ENCODE measurements at places on chromosomes 12 and 14.

DNA sequence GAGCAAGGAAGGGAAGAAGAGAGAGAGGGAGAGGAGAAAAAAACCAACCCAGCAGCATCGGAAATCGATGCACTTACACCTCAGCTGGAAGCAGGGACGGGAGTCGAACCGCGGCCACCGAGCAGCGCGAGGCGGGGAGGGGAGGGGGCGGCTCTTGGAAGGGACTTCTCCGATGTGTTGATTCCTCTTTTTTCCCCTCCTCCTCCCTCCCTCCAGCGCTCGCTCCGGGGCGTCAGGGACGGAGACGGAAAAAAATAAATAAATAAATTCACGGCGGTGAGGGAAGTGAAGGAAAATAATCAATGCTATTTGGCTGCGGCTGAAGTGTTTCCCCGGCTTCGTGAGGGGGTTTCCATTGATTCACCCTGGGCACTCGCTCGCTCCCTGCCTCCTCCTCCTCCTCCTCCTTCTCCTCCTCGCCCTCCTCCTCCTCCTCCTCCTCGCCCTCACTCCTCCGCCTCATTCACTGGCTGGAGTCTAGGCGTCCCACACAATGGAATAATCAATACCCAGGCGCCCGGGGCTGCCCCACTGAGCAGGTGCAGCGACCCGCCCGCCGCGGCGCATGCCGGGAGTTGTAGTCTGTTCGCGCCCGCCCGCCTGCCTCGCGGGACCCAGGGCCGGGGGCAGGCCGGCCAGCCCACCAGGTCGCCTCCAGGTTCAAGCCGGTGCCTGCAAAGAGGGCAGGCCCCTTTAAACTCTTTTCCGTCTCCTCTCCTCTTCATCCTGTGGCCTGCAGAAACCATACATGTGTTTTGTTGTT is at the start of gene ZFHX2:
Gene ZFHX2 (minus strand): TSS at position 500 of the 763 bp plus-strand sequence. CDS start 16,440 bp downstream, outside the sequence.
- peak; percentile 52 for DNase-seq

- DNase-seq = no peak
These were observed 577.9 kb upstream of the TBX3 start for GRCh38 chr12:115261691-115262398.

GRCh38 chr12:57551637-57552305 is 1.9 kb downstream of the KIF5A start:
- no peak for DNase-seq

GRCh38 chr12:78036874-78037273 is 206.2 kb downstream of the NAV3 start:
- DNase-seq = no peak

- no peak for DNase-seq
These were observed 130.9 kb downstream of the PAPOLA start for GRCh38 chr14:96633096-96633495.

Measured in NCI-H2081 treated with DMSO at 0.1 percent for 48 hours (cell line).